ENCODE measurements at places on chromosomes 12 and 14.

DNA sequence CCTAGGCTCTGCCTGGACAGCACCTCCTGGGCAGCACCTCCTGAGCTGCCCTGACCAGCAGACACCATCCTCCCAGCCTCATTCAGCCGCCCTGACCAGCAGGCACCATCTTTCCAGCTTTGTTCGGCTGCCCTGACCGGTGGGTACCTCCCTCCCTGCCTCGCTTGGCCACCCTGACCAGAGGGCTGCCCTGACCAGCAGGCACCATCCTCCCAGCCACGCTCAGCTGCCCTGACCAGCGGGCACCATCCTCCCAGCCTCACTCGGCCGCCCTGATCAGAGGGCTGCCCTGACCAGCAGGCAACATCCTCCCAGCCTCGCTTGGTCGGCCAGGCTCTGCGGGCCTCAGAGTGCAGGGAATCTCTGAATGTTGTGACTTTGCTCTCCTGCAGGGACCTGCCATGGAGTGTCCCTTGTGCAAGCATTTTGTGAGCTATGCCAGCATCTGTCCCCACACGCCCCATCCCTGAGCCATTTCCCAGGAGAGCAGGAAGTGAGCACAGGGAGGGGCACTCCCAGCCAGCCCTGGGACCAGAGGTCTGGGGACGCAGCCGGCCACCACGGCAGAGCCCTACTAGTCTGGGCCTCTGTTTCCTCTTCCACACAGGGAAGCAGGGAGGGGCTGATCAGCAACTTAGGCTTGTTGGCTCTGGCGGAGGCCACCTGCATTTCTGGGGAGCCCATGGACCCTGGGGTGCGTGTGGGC, 265.5 kb downstream of the SEC23A start:
- DNase-seq = no peak

- no peak for DNase-seq
Measured at GRCh38 chr12:101243074-101243473, 33.0 kb upstream of the SLC5A8 start.

DNA sequence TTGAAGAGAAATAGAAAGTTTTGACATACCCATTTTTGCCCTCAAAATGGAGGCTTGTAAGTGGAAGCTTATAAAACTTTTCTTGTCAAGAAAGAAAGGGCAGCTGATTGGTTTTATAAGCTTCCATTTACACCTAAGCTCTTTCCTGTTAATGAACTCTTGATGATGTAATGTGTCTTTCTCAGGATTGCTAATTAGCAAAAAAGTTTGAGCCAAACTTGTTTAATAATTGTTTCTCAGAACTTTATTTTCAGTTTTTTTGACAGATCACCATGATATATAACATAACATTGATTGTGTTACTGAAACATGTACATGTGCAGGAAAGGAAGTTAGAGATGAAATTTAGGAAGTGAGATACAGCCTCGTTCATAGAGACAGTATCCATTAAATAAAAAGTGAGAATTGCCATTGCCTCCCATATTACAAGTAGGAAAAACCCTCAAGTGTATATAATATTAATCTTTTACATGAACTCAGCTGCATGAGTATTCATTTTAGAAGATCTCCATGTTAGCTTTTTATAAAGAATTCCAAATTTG, 26.8 kb downstream of the RIC8B start:
- DNase-seq = no peak

GRCh38 chr12:23169696-23170013, 544.7 kb downstream of the ETNK1 start:
- no peak for DNase-seq

GRCh38 chr14:50635141-50635540, 33.0 kb downstream of the SAV1 start:
- no peak for DNase-seq

DNA sequence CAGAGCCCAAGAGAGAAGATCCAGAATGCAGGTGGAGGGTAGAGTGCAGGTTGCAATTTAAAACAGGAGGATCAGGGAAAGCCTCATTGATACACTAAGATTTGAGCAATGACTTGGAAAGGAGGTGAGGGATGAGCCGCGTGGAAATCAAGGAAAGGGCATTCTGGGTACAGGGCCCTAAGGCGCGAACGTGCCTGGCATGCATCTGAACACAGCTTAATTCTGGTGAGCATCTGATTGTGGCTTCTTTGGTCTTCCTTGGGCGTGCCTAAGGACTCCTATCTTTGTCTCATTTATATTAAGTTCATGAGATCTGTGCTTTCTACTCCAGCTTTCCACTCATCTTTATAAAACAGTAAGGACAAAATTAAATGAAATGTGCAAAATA, 79.3 kb downstream of the NTF3 start:
- no peak for DNase-seq

DNA sequence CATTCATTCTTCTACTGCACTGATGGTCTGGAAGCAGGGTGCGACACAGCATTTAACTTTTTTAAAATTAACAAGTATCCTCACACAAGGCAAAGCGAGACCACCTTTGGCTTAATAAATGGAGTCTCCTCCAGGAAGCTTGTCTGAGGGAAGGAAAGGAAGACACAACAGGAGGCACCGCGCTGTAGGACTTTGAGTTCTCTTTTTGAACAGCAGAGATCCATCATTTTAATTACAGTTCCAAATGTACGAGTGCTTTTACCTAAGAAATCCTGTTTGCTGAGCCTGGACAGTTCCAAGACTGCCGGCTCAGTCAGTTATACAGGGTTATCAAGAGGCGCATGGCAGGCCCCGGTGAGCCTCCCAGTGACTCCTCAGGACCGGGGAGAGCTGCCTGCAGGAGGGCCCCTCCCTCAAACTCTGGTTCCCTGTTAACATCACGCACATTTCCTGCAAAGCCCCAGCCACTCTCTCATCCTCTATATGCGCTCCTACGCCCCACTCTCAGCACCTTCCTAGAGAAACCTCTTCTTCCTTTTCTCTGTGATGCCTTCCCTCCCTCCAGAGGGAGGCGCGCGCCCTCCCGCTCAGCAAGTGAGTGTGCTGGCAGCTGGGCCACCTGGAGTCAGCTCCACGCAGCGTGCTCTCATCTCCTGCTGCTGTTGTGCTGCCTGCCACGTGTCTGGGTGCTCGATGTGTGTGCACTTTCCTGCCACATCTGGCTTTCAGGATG, 46.1 kb downstream of the STX2 start:
- no peak for DNase-seq

GRCh38 chr12:46354111-46354801, 18.3 kb downstream of the SLC38A2 start:
- no peak for DNase-seq
